ENCODE measurements at places on chromosomes 6 and 20.

GRCh38 chr6:7919871-7920270, 9.3 kb upstream of the TXNDC5 start:
- peak; percentile 90 for DNase-seq

- no peak for DNase-seq
These were observed 283.9 kb downstream of the UBE3D start for GRCh38 chr6:82781620-82782204.

- DNase-seq: no peak
These were observed 839 bp upstream of the HRH3 start for GRCh38 chr20:62220666-62221568.

DNA sequence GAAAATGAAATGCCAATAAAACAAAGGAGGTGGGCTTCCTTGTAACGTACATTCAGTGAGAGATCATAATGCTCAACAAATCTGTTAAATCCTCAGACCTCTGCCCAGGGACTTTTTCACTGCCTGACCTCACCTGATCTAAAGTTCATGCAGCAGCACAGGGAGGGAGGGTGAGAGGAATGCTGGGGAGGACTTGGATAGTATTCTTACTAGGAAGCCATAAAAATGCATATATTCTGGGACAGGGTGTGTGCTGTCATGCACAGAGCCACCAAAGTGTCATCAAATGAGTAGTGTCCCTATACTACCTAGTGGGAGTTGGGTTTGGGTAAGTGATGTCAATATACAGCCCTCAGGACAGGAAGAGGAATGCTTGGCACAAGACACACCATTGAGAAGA, 32.6 kb downstream of the CLIC5 start:
- no peak for DNase-seq

- no peak for DNase-seq
These were observed 107.6 kb downstream of the VEGFA start for GRCh38 chr6:43877463-43878126.

GRCh38 chr20:50487397-50487796, 22.8 kb upstream of the PTPN1 start:
- DNase-seq: no peak

- DNase-seq: peak; percentile 39
These were observed 97.2 kb downstream of the MAP3K4 start for GRCh38 chr6:161088676-161089328.

GRCh38 chr20:53439616-53440015, 154.0 kb downstream of the ZNF217 start:
- no peak for DNase-seq

All from fibroblast of pulmonary artery (primary cell).